Posterior cingulate gyrus (tissue), 11 donors: ENCODE measurements at places on chromosomes 1 and 21.

DNA sequence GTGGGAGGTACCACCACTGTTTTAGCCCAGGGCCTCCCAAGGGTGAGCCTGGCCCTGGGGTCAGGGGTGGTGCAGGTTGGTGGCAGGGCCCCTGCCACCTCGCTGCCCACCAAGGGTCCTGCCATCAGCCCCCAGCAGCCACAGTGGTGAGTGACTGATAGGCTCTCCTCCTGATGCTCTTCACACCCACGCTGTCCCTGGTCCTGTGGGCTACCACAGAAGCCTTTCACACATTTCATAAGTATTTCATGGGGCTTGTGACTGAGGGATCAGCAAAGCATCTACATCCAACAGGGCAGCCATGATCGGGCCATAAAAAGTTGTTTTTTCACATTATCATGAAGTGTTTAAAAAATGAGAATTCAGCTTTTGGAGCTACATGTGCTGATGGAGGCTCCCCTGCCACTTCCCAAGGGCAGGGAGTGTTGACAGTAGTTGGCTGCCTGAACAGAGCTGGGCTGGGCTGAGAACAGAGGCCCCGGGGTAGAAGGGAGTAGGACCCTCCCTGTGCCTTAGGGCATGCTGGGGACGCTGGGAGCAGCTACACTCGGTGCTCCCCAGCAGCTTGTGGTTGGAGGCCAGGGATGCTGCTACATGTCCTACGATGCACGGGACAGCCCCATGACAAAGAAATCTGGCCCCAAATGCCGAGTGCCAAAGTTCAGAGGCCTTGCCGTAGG is 73.1 kb upstream of the TMEM51 start:
- no peak for DNase-seq

DNA sequence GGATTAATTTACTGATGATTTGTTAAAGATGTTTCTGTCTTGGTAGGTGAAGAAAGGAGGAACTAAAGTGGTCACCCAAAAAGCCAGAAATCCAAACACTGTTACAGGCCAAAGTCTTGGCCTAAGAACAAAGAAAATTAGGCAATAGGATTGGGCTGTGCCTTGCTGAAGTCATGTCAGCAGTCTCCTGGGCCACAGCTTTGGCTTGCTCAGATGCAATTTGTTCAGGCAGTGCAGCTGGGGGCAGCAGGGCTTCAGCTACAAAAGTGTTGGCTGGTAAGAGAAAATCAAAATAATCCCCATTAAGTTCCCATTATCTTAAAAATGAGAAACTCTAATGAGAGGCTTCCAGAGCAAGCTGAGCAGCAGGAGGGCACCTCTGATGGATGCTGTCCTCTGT is 14.0 kb upstream of the RAP1A start:
- DNase-seq: no peak

DNA sequence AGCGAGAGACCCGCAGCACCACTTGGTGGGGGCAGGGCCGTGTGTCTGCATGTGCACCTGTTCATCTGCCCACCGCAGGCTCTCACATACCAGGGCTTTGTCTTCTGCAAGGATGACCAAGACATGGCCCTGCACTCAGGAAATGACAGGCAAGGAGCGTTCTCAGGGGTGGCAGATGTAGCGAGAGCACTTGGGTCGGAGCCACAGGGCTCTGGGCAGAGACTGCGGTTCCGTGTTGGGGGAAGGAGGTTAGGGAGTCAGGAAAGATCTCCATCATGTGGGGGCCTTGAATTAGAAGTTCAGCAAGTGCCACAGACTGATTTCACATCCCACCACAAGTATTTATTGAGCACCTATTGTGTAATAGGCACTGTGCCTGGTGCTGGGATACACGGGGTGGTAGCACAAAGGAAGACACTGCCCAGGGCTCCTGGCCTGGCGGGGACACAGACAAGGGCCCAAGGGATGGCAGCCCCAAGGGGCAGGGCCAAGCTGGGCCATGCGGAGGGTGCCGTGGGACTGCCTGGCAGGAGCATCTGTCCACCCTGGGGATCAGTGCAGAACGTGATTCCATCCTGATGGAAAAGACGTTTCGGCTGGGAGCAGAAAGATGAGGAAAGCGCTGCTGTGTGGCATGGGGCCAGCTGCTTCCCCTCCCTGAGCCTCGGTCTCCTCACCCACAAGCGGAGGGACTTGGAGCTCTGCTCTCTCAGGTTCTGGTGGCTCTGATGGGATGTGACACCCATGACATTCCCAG is 11.4 kb upstream of the SPSB1 start:
- DNase-seq: no peak

GRCh38 chr1:167273027-167273800 is 52.5 kb downstream of the POU2F1 start:
- no peak for DNase-seq

- no peak for DNase-seq
Measured at GRCh38 chr1:183508694-183509093, 36.4 kb downstream of the SMG7 start.

- no peak for DNase-seq
Measured at GRCh38 chr21:36688324-36688723, 10.6 kb upstream of the SIM2 start.

DNA sequence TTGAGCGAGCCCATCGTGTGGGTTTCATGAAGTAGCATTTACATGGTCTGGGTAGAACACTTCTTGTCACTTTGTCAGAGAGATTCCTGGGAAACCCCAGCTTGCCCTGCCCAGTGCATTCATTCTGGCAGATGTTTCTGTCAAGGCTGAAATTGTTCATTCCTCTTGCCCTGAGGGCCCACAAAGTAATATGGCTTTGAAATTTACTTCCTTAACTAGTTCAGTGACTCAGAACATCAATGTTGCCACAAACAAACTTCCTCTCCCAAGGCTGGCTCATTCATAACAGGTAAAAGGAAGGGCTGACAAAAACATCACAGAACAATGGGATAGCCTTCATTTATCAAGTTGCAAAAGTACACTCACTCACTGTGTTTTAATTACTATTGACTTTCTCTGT is 5.0 kb upstream of the KIAA0040 start:
- no peak for DNase-seq

DNA sequence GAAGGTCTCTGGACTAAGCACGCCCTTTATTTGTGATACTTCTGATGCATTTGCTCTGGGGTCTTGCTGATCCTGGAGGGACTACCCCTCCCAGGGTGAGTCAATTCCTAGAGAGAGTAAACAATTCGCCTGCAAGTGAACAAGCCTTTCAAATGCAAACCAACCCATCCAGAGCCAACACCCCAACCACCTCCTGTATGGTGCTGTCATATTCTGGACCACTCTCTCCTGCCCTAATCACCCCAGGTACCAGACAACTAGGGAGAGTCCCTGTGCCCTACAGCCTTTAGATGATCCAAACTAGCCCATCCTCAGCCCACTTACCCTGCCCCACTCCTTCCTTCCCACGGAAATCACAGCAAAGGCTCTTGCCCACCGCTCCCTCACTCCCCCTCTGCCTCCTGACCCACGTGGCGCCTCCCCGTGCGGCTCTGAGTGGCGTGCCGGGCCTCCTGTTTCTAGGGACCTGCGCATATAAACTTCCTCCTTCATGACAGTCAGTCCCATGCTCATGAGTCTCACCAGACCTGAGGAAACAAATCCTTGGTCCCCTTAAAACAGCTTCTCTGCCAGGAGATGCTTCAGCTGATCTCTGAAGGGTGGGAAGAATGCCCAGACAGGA is 37.2 kb downstream of the ACTA1 start:
- DNase-seq: no peak

- DNase-seq: no peak
Measured at GRCh38 chr1:200982071-200982945, 41.2 kb downstream of the KIF21B start.

GRCh38 chr1:100607628-100608240 is 69.8 kb downstream of the GPR88 start:
- no peak for DNase-seq

DNA sequence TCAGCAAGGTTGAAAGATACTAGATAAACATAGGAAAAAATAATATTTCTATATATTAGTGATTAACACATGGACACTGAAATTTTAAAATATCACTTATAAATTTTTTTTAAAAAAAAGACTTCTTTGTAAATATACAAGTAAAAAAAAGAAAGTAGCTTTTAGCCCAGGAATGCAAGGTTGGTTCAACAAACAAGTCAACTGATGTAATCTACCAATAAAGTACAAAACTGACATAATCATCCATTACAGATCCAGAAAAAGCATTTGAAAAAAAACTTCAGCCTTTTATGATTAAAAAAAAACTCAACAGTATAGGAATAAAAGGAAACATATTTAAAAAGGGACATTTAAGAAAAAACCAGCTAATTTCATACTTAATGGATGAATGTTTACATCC is 48.4 kb downstream of the TRMT1L start:
- DNase-seq: no peak

GRCh38 chr21:28789523-28789922 is 203.2 kb downstream of the LTN1 start:
- DNase-seq: no peak

DNA sequence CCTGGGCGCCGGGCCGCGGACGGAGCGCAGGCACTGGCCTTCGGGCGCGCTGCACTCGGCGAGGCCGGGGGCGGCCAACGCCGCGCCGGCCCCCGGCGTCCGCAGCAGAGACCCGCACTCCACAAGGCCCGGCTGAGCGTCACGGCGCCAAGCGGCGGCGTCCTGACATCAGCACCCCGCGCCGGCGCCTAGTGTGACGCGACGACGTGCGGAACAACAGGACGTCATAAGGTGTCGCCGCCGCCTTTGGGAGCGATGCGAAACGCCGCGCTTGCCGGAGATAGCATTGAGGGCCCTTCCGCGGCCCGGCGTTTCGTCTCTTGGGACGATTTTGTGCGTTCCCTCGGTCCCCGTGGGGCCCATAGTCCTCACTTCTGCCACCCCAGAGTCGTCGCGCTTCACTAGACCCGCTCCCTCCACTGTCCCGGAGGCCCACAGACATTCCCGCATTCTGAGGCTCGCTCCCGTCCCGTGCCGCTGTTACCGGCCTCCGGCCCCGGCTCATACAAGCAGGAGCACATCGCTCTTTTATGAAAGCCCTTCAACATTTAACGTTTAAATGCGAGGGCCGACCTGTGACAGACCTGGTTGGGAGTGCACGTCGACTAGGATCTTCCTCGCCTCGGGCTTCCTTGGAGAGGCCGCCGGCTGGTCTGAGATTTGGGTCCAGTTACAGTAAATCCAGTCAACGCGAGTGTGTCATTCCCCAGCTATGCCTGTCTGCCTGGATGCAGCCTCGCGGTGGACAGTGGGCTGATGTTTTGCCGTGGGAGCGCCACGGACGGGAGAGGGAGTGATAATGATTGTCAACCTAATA is at the start of gene SSU72:
TSS of gene SSU72 (minus strand) at position 143 of the 817 bp plus-strand sequence. CDS start 306 bp downstream, outside the sequence.
- peak; percentile 87 for DNase-seq

DNA sequence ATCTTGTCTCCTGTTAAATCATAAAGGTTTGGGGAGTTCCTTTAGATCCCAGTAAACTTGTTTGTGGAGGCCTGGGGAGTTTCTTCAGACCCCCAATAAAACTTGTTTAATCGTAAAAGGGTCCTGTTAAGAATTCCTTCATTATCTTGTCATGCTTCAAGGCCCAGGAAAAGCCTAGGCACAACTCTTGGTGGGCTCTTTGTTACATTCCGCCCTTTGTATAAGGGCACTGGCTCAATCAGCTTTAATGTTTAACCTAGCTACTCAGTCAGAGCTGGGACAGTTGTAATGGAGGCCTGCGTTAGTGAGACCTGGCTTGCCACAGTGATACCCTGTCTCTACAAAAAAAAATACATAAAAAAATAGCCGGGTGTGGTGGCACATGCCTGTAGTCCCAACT is 77.2 kb downstream of the MPZL1 start:
- no peak for DNase-seq

DNA sequence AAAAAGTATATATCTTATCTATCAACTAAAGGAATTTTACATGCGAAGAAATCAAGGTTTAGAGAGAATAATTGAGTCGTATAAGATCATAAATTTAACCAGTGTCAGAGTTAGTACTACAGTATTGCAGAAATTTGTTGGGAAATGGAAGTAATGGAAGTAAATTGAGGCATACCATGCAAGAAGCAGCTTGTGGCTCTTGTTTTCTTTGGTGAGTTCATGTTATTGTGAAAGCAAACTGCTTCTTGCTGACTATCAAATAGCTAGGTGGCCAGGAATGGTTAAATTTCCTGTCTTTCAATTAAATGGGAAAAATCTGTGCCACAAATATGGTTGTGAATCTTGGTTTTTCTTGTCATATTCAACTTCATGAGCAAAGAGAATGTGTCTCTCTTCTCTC is 652.7 kb downstream of the LMO4 start:
- no peak for DNase-seq

GRCh38 chr1:51247499-51247898 is 11.4 kb downstream of the RNF11 start:
- no peak for DNase-seq

DNA sequence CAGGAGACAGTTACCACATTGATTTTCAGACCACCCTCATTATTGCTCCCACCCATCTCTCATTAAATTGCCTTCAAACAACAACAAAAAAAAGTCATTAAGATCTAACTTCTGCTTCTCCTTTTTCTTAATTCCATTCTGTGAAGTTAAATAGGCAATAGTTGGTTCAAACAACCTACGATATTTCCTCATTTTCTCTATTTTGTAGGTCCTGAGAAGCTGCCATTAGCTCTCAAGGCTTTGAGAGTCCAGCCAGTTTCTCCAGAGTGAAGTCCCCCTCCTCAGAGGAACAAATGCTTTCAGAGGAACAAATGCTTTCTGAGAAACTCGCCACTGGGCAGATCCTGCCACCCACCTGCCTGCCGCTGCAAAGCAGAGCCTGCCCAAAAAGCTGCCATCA is 125.6 kb downstream of the ETS2 start:
- DNase-seq: no peak

- no peak for DNase-seq
Measured at GRCh38 chr1:188433425-188433824, 1604.7 kb downstream of the PLA2G4A start.

DNA sequence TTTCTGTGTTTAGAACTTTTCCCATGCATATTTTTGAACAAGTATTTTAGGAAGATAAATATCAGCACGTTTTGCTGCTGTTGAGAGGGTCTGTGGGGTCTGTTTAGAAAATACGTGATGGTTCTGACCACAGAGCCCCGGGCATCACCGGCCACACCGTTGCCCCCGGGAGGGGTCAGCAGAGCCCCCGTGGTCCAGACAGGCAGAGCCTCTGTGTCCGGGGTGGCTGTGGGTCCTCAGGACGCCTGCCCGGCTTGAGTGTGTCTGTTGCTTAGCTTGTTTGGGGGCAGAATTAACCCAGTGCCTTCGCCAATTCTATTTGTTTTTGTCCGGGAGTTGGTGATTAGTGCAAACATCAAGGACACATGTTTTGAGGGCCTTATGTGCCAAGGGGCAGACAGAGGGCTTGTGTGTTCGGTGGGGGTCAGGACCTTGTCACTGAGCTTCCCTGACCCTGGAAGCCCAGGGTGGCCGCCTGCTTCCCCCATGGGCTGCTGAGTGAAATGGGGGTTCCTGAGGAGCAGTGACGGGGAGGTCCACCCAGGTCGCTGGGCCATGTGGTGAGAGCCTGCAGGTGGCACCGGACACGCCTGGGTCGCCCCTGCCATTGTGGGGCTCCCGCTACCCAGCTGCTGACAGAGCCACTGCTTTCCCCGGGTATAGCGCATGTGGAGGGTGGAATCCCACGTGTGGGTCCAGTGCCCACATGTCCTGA is 122.2 kb downstream of the SIK1 start:
- peak; percentile 2 for DNase-seq

- DNase-seq: no peak
Measured at GRCh38 chr1:232628335-232629249, 1.3 kb downstream of the SIPA1L2 start.
